Dermis blood vessel endothelial cell (primary cell): ENCODE measurements at places on chromosomes 2 and 18.

DNA sequence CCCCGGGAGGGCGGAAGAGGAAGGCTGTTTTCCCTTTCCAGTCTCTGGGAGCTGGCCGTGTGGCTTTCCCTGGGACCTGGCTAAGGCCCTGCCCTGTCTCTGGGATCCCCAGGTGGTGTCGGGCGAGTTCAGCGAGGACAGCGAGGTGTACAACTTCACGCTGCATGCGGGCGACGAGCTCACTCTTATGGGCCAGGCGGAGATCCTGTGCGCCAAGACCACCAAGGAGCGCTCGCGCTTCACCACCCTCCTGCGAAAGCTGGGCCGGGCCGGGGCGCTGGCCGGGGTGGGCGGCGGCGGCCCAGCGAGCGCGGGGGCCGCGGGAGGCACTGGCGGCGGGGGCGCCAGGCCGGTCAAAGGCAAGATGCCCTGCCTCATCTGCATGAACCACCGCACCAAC lies 11.2 kb downstream of the GAREM2 start:
- DNase-seq: no peak

DNA sequence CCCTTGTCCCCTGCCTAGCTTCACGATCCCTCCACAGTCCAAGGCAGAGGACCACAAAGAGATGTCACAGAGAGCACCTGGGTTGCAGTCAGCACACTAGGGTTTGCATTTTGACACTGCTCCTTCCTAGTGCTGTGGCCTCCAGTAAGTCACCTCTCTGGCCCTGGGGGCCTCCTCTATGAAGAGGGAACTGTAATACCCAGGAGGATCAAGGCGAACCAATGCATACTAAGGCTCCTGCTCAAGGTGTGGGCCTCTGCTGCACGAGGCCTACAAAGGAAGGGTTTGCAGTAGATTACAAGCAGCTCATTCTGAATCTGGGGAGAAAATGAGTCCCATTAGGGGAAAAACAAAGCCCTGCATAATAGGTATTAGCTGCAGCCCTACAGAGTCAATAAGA lies 72.3 kb upstream of the FZD7 start:
- no peak for DNase-seq

- DNase-seq: no peak
Measured at GRCh38 chr2:29009270-29009669, 28.2 kb downstream of the TOGARAM2 start.

DNA sequence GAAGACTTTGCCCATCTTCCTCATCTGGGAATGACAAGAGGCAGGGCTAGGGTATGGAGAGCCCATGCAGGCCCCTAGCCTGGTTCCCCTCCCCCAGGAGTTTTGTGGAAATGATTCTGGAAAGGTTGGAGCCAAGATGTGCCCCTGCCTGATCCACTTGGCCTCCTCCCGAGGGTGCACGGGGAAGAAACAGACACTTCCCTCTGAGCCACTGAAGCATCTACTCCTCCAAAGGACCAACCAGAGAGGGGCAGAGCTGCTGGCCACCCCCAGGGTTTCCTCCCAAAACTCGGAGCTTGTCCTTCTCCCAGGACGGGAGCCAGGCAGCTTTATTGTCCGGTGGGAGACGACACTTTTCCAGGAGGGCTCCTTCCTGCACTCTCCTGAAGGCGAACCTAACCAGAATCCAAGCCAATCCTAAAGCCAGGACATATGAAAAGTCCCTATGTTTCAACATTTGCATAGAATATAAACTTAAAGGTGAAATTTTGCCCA lies 149.2 kb upstream of the COPS8 start:
- DNase-seq: no peak

DNA sequence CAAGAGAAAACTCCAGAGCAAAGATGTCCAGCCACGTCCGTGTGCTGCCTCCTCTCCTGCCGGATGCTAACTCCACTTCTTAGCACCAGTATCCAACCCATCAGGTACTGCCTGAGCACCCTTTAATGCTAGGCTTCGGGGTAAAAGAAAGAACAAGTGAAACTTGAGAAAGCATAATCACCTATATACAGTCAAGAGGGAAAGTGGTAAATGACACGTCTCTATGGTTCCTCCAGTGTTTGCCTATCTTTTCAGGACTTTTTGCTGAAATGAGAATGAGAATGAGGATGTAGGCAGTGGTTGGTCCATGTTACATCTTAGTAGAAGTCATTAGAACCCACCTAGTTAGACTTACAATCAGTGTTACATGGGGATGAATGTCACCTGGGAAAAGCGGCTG lies 47.9 kb downstream of the EPHA4 start:
- no peak for DNase-seq

DNA sequence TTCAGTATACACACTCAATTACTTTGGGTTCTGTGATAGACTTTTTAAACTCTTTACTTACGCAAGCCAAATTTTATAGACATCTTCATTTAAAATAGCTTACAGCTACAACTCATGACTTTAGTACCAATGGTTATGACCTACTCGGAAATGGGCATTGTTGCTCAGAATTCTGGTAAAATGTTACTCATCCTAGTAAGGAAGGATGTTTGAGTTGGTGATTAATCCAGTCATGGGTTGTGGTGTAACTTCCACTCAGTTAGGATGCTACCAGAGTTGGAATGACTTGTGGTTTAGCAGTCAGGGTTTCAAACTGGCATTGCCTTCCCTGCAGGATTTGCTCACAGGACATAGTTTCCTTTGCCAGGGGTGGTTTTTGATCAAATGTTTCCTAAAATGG lies 7.4 kb upstream of the NPC1 start:
- peak; percentile 81 for DNase-seq

GRCh38 chr2:705971-706511 lies 28.8 kb upstream of the TMEM18 start:
- no peak for DNase-seq

- no peak for DNase-seq
Measured at GRCh38 chr2:64145119-64145518, 899 bp upstream of the PELI1 start.

DNA sequence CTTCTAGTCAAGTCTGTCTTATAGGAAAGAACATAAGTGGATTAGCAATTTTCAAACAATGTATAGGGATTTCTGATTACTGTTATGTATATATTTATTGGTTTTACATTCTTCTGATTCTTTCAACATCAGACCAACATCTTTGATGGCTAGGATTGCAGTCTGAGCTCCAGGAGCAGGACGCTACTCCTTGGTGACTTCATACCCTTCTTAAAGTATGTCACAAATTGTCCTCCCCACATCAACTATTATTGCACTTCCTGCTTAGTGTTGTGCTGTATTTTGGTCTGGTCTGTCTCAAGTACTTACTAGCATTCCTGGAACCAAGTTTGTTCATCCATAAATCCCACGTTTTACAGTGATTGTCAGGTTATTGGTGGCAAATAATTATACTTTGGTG lies 49.0 kb downstream of the MAP2 start:
- DNase-seq: peak; percentile 38

- DNase-seq: no peak
Measured at GRCh38 chr18:50847192-50847591, 27.4 kb upstream of the MRO start.

DNA sequence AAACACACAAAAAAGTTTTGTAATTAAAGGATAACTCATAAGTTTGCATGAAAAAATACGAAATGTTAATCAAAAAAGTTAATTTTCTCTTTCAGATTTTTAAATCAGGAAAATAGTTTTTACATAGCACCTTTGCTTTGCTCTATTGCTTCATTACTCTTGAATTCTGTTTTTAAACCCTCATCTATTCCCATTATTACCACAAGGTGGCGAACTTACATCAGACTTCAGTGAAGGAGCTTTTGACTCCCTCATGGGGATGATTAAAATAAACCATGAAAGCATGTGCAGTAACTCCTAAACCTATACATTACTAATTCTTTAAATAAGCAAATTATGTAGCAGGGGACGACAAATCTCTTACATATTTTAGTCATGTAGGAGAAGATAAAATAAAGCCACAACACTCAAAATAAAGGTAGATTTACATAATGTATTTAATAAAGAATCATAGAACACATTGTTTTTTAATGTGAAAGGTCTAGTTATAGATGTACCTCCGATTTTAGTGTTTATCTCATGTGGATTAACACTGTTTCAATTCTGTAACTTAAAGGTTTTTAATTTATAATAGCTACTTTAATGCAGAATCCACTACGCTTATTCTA lies 105.2 kb downstream of the NETO1 start:
- peak; percentile 76 for DNase-seq

DNA sequence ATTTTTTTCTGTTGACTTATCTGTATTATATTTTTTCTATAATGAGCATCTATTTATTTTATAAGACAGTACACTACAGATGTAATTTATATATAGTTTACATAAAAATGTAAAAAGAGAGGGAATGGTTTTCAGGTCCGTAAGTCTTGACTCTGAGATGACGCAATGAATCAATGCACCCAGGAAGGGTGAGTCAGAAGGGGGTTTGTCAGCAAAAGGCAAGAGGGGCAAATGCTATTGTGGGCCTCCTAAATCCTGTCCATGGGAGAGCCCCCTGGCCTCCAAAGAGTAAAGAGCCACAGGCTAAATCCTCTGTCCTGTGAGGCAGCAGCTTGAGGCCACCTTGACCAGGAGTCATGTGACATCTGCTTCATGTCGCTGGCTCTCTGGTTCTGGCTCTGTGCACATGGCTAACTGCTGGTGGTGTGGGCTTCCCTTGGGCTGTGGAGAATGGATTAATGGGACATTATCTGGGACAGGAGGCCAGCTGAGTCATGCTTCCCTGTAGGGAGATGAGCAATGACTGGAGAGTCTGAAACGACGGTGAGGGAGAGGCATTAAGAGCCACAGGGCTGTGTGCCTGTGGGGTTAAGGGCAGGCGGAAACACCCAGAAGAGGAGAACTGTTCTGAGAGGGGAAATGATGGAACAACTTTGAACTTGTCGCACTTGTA lies 22.8 kb upstream of the ASB18 start:
- peak; percentile 9 for DNase-seq

GRCh38 chr2:136072621-136073020 lies 45.3 kb downstream of the CXCR4 start:
- DNase-seq: no peak

GRCh38 chr2:196263181-196263747 lies 91.9 kb upstream of the STK17B start:
- peak; percentile 65 for DNase-seq

GRCh38 chr2:139296672-139297209 lies 516.6 kb upstream of the NXPH2 start:
- no peak for DNase-seq

DNA sequence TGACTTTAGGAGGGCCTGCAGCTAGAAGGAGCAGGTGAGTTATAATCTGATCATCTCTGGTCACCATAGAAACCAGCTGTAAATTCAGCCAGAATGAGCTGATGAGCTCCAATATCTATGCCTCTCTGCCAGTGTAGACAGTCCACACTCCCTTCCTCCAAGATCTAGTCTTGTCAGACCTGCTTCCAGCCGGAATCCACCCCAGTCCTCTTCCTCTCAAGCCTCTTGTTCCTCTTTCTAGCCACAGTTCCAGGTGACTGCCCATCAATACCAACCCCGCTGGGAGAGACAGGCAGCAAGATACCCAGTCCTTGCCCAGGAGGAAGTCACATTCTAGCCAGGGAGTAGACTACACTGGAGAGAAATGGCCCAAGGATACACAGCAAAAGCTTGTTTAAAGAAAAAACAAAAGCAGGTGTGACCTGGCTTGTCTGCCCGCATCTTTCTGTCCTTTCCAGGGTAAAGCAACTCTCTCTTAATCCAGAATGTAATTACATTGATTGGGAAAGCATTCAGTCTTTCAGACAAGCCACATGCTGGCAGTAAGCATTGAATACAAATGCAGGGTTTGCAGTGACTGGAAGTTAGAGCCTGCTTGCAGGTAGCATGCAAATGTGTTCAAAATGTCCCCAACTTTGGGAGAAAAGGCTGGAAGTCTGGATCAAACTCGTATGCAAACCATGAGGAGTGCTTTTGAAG lies 9.0 kb upstream of the SLC35F6 start:
- no peak for DNase-seq

- no peak for DNase-seq
Measured at GRCh38 chr18:5944448-5944847, 49.1 kb upstream of the TMEM200C start.

- DNase-seq: no peak
Measured at GRCh38 chr2:113795405-113795920, 39.0 kb upstream of the SLC35F5 start.

- no peak for DNase-seq
Measured at GRCh38 chr2:14998546-14998945, 366.0 kb downstream of the LRATD1 start.

DNA sequence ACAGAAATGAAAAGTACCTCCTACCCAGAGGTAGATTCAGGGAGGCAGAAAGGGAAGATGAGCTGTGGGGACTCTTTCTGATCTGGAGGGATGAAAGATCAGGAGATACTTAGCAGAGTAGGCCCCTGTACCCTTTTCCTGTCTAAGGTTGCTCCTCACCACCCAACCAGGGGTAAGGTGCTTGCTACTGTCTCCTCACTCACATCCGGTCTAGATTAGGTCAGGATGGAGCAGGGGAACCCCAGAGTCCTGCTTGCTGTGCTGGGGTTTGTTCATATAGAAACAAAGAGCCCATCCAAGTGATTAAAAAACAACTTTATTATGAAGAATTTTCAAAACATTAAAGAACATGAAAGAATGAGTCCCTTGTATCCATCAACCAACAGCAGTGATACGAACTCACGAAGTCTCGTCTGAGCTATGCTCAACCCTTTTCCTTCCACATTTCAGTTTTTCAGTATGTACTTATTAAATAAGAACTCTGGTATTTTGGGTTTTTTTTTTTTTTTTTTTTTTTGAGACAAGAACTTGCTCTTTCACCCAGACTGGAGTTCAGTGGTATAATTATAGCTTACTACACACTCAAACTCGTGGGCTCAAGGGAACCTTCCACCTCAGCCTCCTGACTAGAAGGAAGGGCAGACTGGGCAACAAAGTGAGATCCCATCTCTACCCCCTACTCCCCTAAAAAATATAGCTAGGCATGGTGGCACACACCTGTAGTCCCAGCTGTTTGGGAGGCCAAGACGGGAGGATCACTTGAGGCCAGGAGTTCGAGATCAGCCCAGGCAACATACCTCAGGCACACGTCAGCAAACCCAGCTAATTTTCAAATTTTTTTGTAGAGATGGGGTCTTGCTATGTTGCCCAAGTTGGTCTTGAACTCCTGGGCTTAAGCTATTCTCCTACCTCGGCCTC lies 28.5 kb upstream of the MCFD2 start:
- DNase-seq: no peak

- DNase-seq: no peak
Measured at GRCh38 chr2:225995796-225996461, 596.4 kb downstream of the NYAP2 start.
